ENCODE measurements at places on chromosomes 11 and 22.
A peak's percentile ranks its signal among the peaks of the same experiment; 100 is the strongest.

GRCh38 chr11:34358728-34359547 lies 1.1 kb upstream of the ABTB2 start:
- DNase-seq = peak; percentile 52

GRCh38 chr11:6833356-6833755 lies 12.1 kb upstream of the OR10A5 start:
- no peak for DNase-seq

DNA sequence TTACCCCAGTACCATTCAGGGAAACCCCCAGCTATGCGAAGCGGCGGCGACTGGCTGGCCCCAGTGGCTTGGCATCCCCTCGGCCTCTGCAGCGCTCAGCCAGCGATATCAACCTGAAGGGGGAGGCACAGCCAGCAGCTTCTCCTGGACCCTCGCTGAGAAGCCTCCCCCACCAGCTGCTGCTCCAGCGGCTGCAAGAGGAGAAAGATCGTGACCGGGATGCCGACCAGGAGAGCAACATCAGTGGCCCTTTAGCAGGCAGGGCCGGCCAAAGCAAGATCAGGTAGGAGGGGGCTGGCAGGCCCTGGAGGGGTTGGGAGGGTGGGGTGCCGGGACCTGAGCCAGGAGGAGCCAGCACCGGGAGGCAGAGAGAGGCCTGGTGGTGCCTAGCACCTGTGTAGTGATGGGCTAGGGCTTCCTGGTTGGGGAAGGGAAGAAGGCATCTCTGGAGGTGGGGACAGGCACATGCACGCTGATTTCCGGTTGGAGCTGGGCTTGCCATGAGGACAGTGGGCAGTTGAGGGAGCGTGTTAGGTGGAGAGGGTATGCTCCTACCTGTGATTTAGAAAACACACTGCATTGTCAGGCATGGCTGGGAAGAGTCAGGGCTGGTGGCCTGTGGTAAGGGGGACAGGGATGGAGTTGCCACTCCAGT lies 22.3 kb downstream of the SHANK3 start:
- no peak for DNase-seq

- no peak for DNase-seq
Observed at GRCh38 chr11:92765965-92766371, 203.5 kb upstream of the MTNR1B start.

DNA sequence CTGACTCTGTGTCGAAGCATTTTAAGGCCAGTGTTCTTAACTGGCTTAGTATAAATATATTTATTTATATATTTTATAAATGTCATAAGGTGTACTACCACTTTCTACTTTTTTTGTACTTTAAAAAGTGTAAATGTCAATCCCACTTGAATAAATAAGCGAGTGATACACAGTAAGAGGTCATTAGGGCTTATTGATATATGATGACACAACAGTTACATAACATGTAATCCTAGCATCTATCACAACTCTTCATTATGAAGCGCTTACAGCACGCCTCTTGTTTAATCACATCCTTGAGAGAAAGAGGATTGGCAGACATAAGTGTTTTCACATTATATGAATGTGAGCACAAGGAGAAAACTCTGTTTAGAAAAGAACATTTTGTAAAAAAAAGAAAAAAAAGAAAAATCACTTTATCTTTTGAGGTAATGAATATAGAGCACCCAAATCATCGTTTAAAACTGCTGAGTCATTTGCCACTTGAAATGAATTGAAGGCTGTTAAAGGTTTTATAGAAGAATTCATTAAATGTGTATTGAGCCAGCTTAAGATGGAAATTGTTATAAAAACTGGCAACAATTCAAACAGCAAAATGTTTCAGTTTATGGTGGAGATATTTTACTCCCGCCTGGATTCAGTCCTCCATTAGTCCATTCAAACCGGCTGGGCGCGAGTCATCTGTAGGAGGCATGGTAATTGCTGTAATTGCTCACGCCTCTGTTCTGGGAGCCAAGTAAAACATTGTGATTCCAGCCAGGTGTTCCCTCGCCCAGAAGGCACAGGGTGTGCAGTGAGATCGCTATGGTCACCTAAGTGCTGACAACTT lies 627.3 kb upstream of the KIRREL3 start:
- no peak for DNase-seq

DNA sequence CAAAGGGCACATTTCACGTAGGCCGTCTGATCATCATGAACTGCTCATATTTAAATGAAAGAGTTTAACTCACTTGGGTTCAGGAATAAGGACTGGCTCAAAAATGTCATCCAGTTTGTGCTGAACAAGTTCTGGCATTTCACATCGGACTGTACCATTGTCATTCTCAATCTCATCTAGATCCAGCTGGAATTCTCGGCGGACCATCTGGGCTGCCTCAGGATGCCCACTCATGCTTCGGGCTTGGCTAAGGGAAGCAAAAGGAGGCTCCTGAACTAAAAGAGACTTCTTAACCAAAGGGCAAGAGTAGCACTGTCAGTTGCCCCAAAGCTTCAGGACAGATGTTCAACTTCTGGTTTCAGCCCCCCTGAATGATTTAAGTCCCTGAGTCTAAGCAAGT lies 40.2 kb downstream of the F2 start:
- DNase-seq = no peak

DNA sequence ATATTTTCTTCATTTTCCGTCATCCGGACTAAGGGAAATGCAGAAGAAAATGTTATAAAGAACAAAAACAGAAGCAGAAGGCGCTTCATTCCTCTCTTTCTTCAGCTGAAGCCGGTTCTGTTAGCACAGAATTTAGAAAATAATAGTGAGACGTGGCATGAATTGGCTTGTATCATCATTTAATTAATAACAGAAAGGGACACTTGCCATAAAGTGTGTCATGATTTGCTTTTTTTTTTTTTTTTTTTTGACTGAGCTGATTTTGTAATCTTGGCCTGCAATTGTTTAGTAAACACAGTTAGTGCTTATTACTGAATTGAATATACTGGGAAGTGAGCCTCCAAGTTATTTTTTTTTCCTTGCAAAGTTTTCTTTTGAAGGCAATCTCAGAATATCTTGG lies at the start of gene MMP27:
Gene MMP27, minus strand, starts transcription at position 144 of the 400 bp plus-strand sequence. Its CDS starts 55 bp downstream, at position 89.
- DNase-seq = no peak

DNA sequence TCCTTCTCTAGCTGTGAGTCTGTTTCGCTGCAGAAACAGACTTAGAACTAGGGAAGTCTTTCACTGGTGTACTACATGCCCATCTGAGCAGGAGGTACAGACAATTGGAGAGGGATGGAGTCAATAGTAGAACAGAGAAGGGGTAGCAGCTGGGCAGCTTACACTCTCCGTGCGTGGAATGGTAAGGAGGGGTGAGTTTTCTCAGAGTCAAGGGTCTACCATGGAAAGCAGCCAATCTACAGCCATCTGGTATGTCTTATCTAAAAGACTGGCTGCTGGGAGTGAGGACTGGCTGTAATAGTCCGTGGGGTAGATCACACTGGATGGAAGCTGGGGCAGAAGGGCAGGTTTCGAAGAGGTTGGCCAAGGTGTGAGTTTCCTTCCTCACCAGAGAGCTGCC lies 137.3 kb upstream of the TENM4 start:
- DNase-seq = no peak

DNA sequence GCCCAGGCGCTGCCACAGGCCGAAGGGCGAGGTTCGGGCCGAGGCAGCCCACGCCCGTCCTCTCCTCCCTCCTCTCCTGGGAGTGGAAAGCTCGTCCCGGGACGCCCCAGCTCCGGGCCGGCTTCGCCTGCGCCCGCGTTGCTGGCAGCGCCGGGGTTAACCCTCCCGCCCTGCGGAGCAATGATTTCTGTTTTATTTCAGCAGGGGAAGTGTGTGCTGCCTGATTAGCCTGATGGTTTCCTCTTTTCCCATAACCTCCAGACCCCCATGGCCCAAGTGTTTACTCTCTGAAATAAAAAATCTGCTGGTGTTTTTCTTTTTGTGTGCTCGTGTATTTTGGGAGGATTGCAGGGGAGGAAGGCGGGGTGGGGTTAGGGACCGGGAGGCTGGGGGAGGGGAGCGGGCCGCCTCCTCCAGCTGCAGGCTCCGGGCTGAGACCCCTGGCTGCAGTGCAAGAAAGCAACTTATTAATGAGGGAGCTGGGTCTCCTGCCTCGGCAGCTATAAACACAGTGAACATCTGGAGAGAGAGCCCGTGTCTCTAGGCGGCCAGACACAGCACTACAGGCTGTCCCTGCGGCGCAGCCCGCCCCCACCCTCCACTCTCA lies 38.6 kb downstream of the ETS1 start:
- no peak for DNase-seq

DNA sequence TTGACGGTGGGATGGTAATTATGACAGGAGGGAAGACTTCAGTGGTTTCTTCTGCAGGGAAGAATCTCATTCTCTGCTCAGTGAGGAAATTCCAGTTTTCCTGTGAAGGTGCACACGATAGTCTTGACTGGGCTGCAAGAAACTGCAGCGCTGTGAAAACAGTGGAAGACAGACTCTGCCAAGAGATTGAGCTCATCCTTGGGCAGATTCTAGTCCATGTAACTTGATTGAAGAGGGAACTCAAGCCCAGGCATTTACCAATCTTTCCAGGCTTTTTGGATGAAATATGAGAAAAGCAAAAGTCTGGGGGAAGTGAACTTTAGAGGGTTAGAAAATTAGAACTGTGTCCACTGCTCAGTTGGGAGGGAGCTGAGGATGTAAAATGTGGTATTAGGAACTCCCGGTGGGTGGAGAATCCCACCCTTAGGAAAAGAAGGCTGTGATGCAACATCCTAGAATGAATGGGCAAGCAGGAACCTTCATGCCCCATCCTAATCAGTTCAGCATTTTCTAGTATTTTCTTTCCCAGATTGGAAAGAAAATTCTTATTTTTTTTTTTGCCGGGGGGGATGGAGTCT lies 212.6 kb downstream of the DBX1 start:
- DNase-seq = no peak

- no peak for DNase-seq
Observed at GRCh38 chr11:133520707-133521106, 11.6 kb downstream of the OPCML start.

- no peak for DNase-seq
Observed at GRCh38 chr11:94546886-94547285, 3.2 kb downstream of the FUT4 start.

DNA sequence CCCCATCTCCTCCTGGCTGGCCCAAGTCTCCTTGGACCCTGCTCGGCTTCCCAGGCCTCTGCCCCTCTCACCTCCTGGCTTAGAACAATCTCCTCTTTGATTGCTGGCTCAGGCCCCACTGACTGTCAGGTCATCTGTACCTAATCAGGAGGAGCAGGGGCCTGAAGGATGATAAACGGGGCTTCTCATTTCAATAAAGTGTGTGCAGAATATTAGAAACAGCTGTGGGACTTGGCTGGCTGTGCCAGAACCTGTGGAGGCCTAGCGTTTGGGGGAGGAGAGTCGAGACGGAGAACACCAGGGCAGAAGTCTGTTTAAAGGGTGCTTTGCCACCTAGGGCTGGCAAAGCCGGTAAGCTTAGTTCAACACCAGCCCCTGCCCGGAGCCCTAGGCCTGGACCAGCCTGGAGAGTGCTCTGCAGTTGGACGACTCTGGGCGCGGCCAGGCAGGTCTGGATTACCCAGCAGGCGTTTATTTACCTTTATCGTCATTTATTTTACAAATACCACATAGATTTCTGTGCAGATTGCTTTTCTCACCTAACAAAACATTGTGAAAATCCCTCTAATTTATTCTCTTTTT lies 10.1 kb upstream of the VSIG10L2 start:
- no peak for DNase-seq

- no peak for DNase-seq
Observed at GRCh38 chr11:6637871-6638270, 17.7 kb downstream of the DCHS1 start.

GRCh38 chr11:44067266-44067665 lies 1.2 kb downstream of the ACCS start:
- no peak for DNase-seq

DNA sequence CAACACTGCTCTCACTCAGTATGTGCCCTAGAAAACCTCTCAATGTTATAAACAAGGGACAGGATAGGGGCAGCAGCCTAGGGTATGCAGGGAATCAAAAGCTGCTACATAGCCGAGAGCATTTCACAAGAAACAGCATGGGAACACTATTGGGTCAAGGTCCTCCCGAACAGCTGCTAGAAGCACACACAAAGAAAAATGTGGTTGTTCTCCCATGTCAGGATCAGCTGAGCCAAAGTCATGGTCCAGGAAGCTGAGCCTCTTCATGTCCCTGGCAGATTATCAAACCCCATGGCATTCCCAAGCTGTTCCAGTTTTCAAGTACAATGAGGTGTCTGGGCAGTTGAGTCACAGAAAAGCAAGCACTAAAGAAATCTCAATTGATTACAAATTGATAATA lies 21.0 kb upstream of the GDPD4 start:
- DNase-seq = no peak

- no peak for DNase-seq
Observed at GRCh38 chr11:120137611-120138521, at the start of gene TRIM29. Gene TRIM29, minus strand, starts transcription at chr11:120138113. Its CDS starts 82 bp downstream, at chr11:120138031.

DNA sequence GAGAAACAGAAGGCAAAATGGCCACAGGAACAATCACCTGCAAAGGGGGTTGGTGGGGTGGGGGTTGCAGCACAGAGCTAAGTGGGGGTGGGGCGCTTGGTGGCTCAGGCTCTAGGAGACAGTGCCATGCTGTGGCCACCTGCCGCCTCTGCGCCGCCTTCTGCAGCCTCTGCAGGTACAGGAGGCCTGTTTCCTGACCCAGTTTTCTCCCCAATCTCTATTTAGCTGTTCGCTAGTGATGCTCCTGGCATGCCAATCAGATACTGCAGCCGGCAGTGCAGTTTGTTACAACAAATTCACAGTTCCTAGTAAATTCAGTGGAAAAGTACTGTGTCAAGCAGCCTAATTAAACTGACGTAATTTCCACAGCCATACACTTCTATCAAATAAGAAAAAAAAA lies 106.4 kb downstream of the SERGEF start:
- no peak for DNase-seq

DNA sequence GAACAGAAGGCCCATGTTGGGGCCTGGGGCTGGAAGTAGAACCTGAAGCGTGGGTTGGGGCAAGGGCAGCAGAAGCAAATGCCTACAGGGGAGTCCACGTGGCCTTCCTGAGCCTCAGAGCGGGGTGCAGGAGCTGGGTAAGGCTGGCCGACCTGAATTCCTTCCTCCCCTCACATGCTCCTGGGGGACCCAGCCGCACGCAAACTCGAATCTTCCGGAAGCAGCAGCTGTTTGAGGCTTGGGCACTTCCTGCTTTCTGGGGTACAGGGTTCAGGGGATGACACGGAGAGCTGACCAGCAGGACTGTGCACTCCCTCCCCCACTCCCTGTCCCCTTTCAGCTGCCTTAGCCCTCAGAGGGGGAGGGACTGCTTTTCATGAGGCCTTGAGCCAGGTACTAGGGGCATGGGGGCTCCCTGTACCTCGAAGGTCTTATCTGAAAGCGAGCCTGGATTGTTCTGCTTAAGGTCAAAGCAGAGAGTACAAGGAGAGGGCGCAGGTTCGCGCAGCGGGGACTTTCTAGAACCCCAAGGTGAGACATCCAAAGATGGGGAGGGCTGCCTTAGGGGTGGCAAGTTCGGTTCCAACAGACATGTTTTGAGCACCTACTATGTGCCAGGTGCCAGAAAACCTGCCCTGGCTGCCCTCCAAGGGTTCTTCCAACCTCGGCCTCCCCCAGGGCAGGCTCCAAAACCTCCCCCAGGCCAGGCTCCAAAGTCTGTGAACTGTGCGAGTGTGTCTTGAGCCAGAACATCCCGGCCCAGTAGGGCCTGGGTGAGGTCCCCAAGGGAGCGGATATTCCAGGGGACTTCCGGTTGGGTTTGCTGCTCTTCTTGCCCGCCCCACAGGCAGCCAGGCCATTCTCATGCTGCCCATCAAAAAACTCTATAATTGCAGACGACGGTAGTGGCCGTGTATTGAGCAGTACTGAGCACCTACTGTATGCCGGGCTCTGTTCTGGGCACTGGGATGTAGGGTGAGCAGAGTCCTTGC lies 1.7 kb downstream of the NCF4 start:
- no peak for DNase-seq
